ENCODE measurements at places on chromosomes 6 and 20.
A peak's percentile ranks its signal among the peaks of the same experiment; 100 is the strongest.

- no peak overlapping the region for H3K4me3 ChIP-seq
- DNase-seq = no peak
- H3K27me3 ChIP-seq = no peaks in the 10 kb centered on the region
- H3K27ac ChIP-seq = no peak overlapping the region
- no peaks in the 10 kb centered on the region for H3K4me1 ChIP-seq
These were observed 2.3 kb downstream of the SUPT3H start for GRCh38 chr6:45375449-45375848.

- no peaks in the 10 kb centered on the region for H3K4me1 ChIP-seq
- H3K27me3 ChIP-seq = no peaks in the 10 kb centered on the region
- H3K4me3 ChIP-seq = no peak overlapping the region
- no peak overlapping the region for H3K27ac ChIP-seq
- no peak for DNase-seq
These were observed 319.6 kb downstream of the CDKAL1 start for GRCh38 chr6:20853828-20854227.

DNA sequence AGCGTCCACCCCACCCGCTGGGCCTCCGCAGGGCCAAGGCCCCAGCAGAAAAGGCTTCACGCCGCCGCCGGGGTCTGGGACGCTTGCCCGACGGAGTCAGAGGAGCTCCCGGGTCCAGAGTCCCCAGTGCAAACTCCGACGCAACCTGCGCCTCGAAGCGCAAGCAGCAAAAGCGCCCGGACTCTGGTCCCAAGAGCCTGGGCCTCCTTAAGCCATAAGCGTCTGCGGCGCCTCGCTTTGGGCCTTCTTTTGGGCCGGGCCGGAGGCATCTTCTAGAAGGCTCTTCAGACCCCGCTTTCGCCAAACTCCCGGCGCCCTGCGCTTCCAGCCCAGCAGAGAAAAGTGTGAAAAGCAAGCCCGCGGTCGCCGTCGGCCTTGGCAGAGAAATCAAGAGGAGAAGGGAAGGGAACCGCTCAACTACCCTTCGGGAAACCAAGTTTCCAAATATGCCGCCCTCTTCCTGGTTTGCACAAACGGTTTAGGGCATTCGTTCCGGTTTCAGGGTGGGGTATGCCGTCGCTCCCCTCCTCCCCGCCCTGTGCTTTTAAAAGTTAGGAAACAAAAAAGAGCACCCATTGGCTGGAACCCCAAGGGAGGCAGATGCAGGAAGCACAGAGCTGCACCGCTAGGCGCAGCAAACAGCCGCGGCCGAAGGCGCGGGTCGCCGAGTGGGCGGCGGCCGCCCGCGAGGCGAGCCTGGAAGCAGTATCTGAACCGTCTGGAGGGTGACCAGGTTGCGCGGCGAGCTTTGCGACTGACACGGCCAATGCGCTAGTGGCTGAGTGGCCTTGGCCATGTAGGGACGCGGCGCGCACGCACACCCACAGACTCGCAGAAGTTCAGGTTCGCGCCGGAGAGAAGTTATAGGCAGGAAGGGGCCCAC lies 1.2 kb downstream of the TBX18 start:
- DNase-seq = no peak
- H3K4me3 ChIP-seq = peak overlapping the region; percentile 23
- H3K4me1 ChIP-seq = peaks cover 3% of the 10 kb centered on the region
- H3K36me3 ChIP-seq = no peaks in the 10 kb centered on the region

- H3K36me3 ChIP-seq = no peaks in the 10 kb centered on the region
- no peak overlapping the region for H3K4me3 ChIP-seq
- H3K27me3 ChIP-seq = no peaks in the 10 kb centered on the region
These were observed 12.1 kb upstream of the UBE2J1 start for GRCh38 chr6:89364586-89364985.

GRCh38 chr6:125102891-125103290 lies 50.7 kb upstream of the TPD52L1 start:
- no peaks in the 10 kb centered on the region for H3K27me3 ChIP-seq
- H3K4me3 ChIP-seq = no peak overlapping the region
- no peak overlapping the region for H3K27ac ChIP-seq
- H3K36me3 ChIP-seq = no peaks in the 10 kb centered on the region

GRCh38 chr6:79257381-79258205 lies 23.1 kb upstream of the HMGN3 start:
- H3K27ac ChIP-seq = no peak overlapping the region
- H3K36me3 ChIP-seq = no peaks in the 10 kb centered on the region
- H3K4me1 ChIP-seq = no peaks in the 10 kb centered on the region
- no peaks in the 10 kb centered on the region for H3K27me3 ChIP-seq
- no peak for DNase-seq

- H3K4me1 ChIP-seq = no peaks in the 10 kb centered on the region
- H3K27ac ChIP-seq = no peak overlapping the region
- no peak overlapping the region for H3K4me3 ChIP-seq
- DNase-seq = no peak
These were observed 203.8 kb downstream of the TAF4 start for GRCh38 chr20:61861858-61862257.

DNA sequence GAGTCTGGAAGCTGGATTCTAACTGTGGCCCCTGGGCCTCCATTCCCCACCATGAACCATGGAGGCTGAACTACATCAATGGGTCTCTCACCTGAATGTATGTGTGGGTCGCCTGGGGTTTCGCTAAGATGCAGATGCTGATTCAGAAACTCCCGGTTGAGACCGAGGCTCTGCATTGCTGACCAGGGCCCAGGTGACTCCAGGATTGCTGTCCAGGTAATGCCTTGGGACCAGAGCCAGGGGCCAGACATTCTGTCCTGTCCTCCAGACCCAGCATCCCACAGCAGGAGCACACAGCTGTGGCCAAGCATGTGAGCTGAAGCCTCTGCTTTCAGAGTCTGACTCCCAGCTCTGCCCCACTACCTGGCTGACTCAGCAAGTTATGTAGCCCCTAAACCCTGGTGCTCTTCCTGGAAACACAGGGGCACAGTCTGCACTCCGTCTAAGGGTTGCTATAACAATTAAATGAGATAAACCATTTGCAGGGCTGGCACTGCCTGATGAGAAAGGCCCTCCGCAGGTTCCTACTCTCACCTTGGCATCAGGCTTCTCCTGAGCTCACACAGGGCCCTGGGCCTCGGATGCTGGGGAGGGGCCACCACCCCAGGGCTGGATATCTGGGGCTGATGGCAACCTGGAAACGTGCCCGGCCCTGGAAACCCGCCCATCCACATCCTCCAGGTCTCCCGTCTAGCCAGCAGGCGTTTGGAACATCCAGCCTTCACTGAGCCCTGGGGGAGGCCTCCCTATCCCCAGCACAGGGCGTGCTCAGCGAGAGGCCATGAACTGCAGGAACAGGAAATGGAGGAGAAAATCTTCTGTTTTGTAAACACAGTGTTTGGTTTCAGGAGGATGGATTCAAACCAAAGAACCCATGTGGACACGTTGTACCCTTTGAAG lies 175.7 kb downstream of the DLL1 start:
- H3K36me3 ChIP-seq = no peaks in the 10 kb centered on the region
- no peaks in the 10 kb centered on the region for H3K27me3 ChIP-seq
- no peaks in the 10 kb centered on the region for H3K4me1 ChIP-seq
- DNase-seq = no peak
- no peak overlapping the region for H3K27ac ChIP-seq
- no peak overlapping the region for H3K4me3 ChIP-seq

GRCh38 chr6:149919834-149920225 lies 3.1 kb downstream of the RAET1G start:
- no peak for DNase-seq
- H3K27me3 ChIP-seq = no peaks in the 10 kb centered on the region
- H3K27ac ChIP-seq = no peak overlapping the region
- no peak overlapping the region for H3K4me3 ChIP-seq
- H3K36me3 ChIP-seq = no peaks in the 10 kb centered on the region

DNA sequence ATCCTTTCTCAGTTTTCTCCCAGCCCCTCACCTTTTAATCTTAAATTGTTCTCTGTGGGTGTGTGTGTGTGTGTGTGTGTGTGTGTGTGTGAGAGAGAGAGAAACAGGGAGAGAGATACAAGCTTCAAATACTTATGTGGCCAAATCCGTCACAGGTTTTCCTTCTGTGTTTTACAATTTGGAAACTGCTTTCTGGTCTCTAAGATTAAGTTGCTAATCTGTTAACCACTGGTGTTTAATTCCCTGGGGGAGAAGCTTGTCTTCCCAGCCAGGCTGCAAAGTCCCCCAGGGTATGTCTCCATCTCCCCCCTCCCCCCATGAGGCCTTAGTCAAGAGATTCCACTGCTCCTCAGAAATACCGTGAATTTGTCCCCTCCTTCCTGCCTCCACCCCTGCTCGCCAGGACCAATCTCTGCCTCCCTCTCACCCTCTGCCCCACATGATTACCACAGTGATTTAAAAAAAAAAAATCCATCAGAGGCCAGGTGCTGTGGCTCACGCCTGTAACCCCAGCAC lies 49.0 kb downstream of the RIPOR3 start:
- H3K4me1 ChIP-seq = no peaks in the 10 kb centered on the region
- no peaks in the 10 kb centered on the region for H3K27me3 ChIP-seq
- no peak overlapping the region for H3K4me3 ChIP-seq
- H3K27ac ChIP-seq = no peak overlapping the region
- H3K36me3 ChIP-seq = no peaks in the 10 kb centered on the region
